ENCODE measurements at places on chromosomes 3 and 15. TPM values are rescaled to one million over a fixed set of nuclear protein-coding genes. Genes with fewer than 3 reads are reported as not detected.
A peak's percentile ranks its signal among the peaks of the same experiment; 100 is the strongest.

GRCh38 chr15:92130244-92130643 lies 263.4 kb upstream of the ST8SIA2 start:
- H3K4me3 ChIP-seq: no peak overlapping the region
- no peaks in the 10 kb centered on the region for H3K4me1 ChIP-seq
- no peak overlapping the region for H3K27ac ChIP-seq
- DNase-seq: no peak

DNA sequence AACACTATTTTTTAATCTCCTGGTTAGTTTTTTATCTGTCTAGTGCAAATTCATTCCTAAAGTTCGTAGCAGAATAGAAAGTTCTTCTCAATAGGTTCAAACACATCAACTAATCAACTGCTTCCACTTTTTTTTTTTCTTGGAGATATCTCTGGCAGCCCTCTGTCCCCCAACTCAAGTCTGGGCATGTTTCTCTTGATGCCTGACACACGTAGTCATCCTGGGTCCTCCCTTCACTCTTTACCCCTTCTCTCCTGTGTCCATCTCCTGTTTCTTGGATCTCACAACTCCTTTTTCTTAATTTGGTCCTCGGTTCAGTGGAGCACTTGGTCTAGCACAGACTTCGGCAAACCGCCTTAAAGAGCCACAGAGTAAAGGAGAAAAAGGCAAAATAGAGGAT lies 14.4 kb downstream of the TNFAIP8L3 start:
- H3K36me3 ChIP-seq: no peaks in the 10 kb centered on the region
- H3K27ac ChIP-seq: no peak overlapping the region
- peaks cover 4% of the 10 kb centered on the region for H3K4me1 ChIP-seq
- no peak for DNase-seq
- H3K4me3 ChIP-seq: no peak overlapping the region

DNA sequence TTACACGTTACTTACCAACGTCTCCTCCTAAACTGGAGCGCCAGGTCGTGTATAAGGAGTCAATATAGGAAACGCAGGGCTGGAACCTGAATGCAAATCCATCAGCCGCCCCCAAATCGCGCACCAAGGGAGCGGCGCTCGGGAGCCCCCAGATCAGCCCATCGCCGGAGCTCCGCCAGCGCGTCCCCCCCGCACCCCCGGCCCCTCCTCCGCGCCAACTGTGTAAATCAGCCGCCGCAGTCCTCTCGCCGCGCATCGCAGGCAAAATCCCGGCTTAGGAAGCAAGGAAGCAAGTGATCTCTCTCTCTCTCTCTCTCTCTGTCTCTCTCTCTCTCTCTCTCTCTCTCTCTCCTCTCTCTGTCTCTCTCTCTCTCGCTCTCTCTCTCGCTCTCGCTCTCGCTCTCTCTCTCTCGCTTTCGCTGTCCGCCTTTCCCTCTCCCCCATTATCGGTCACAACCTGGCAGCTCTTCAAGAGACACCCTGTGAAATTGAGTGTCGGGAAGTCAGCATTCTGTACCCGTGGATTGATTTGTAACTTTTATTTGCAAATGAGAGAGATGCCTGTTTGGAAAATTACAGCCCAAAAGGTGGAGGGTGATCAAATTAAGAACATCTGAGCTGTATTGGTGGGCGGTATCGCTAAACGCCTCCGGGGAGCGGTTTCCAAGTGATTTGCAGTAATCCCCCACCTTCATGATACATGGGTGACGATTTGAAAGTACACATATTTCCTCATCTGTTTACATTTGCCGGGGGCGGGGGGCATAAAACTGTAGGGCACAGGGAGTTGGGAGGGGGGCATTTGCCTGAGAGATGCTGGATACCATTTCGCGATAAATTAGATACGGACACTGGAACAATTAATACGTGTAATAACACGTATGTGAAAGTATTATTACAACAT lies 645 bp upstream of the SLITRK3 start:
- DNase-seq: no peak
- H3K27ac ChIP-seq: no peak overlapping the region
- no peaks in the 10 kb centered on the region for H3K36me3 ChIP-seq
- H3K4me3 ChIP-seq: peak overlapping the region; percentile 46

DNA sequence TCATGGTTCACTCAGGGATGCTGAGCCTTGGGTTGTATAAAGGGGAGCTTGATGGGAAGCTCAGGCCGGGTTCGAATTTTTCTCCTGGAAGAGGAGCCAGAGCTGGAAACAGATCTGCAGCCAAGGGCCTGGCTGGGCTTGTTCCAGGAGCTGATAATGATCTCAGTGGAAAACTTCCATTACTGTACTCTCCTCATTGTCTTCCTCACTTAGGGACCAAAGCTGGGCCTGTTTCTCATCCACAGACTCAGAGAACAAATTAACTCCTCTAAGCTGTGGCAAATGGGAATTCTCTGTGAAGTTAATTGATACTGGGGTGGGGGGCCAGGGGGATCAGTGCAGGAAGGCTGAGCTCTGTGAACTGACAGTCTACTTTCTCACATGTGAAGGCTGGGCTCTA lies 92.0 kb downstream of the PRICKLE2 start:
- H3K27ac ChIP-seq: no peak overlapping the region
- no peak for DNase-seq
- no peak overlapping the region for H3K4me3 ChIP-seq
- H3K36me3 ChIP-seq: peaks cover 3% of the 10 kb centered on the region
- peaks cover 3% of the 10 kb centered on the region for H3K4me1 ChIP-seq
- H3K27me3 ChIP-seq: no peaks in the 10 kb centered on the region

- H3K4me1 ChIP-seq: no peaks in the 10 kb centered on the region
- no peaks in the 10 kb centered on the region for H3K36me3 ChIP-seq
- DNase-seq: no peak
- H3K27ac ChIP-seq: no peak overlapping the region
- H3K27me3 ChIP-seq: no peaks in the 10 kb centered on the region
- no peak overlapping the region for H3K4me3 ChIP-seq
Measured at GRCh38 chr3:132135628-132136333, 101.0 kb upstream of the CPNE4 start.

GRCh38 chr3:67349551-67350174 lies 304.7 kb downstream of the SUCLG2 start:
- no peak overlapping the region for H3K27ac ChIP-seq
- H3K4me1 ChIP-seq: no peaks in the 10 kb centered on the region
- H3K27me3 ChIP-seq: no peaks in the 10 kb centered on the region
- H3K36me3 ChIP-seq: no peaks in the 10 kb centered on the region

DNA sequence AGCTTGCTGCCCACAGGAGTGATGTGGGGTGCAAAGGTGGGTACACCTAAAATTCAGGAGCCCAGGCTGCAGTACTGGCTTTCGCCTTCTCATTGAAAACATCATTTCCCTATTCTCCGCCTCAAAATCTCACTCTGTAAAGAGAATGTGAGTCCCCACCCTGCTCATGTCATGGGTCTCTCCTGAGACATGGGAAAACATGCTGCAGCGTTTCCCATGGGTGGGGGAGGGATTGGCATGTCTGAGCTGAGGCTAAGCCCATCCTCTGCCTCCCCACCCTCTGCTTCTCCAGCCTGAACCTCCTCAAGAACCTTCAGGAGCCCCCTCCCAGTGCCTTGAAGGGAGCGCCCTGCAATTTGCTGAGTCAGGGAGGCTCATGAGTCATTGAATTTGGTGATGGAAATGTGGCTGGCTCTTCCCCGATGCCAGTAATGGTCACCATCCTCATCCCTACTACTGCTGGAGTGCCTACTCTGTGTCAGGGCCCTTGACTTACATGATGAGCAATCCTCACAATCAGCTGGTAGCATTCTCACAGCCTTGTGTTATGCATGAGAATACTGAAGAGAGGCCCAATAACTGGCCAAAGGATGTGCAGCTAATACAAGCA lies 28.8 kb downstream of the WNT5A start:
- no peak for DNase-seq
- no peaks in the 10 kb centered on the region for H3K4me1 ChIP-seq
- H3K27me3 ChIP-seq: no peaks in the 10 kb centered on the region
- H3K36me3 ChIP-seq: no peaks in the 10 kb centered on the region
- H3K27ac ChIP-seq: no peak overlapping the region

- no peak overlapping the region for H3K27ac ChIP-seq
- H3K27me3 ChIP-seq: no peaks in the 10 kb centered on the region
- H3K36me3 ChIP-seq: peaks cover 85% of the 10 kb centered on the region
- DNase-seq: no peak
Measured at GRCh38 chr15:75410196-75410595, 41.3 kb downstream of the SIN3A start.

- no peak overlapping the region for H3K4me3 ChIP-seq
- peaks cover 39% of the 10 kb centered on the region for H3K4me1 ChIP-seq
- DNase-seq: no peak
- H3K27me3 ChIP-seq: no peaks in the 10 kb centered on the region
Measured at GRCh38 chr15:70192490-70192889, 94.8 kb upstream of the TLE3 start.

DNA sequence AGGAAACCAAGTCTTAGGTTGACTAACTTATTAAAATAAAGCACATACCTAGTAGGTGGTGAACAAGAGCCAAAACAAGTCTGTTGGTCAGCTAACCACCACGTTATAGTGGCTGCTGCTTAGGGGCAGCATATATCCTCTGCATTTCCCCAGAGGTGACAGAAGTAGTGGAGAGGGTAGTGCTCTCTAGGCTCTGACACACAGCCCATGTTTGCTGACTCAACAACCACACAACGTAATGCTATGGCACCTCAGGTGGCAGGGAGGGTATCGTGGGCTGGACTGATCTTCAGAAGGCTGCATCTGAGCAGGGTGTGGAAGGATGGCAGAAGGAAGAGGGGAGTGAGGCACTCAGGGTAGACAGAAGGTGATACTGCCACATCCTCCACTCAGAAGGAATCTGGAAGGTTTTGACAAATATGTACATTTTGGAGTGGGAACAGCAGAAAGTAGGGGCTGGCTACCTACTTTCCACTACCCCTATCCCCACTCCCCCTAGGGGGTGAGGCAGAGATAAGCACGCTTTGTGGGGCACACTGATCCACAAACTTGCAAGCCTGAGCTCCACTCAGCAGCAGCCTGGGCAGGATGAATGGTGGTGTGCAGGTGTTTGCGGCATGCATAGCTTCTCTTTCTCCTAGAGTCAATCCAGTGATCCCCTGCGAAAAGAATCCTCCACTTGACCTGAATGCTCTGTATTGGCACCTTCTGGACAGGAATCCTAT lies 178.1 kb downstream of the RORA start:
- no peaks in the 10 kb centered on the region for H3K36me3 ChIP-seq
- no peak overlapping the region for H3K4me3 ChIP-seq
- no peaks in the 10 kb centered on the region for H3K27me3 ChIP-seq
- no peak for DNase-seq
- H3K4me1 ChIP-seq: peaks cover 10% of the 10 kb centered on the region
- H3K27ac ChIP-seq: no peak overlapping the region

DNA sequence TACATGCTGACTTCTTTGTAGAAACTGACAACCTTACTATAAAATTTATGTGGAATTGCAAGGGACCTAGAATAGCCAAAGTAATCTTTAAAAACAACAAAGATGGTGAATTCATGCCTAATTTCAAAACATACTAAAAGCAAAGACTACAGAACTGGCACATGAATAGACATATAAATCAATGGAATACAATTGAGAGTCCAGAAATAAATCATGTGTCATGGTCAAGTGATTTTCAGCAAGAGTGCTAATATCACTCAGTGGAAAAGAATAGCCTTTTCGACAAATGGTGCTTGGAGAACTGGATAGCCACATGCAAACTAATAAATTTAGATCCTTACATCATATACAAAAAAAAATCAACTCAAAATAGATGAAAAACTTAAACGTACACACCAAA lies 8.7 kb downstream of the IMPG2 start:
- no peak overlapping the region for H3K4me3 ChIP-seq
- H3K36me3 ChIP-seq: no peaks in the 10 kb centered on the region
- no peak for DNase-seq
- no peaks in the 10 kb centered on the region for H3K4me1 ChIP-seq
- no peak overlapping the region for H3K27ac ChIP-seq

DNA sequence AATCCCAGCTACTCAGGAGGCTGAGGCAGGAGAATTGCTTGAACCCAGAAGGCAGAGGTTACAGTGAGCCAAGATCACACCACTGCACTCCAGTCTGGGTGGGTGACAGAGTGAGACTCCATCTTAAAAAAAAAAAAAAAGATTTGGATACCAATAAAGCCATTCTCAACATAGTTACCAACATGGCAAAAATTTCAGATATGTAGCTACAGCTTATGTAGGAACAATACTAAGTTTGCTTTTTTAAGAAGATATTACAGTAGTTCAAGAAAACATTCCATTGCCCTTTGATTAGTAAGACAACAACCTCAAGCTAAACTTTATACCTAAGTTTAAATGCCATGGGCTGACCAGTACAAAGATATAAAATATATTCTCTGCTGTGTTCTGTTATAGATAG lies 34.4 kb downstream of the ZNF106 start:
- DNase-seq: no peak
- peaks cover 9% of the 10 kb centered on the region for H3K36me3 ChIP-seq
- peak overlapping the region; percentile 82 for H3K27ac ChIP-seq

- H3K4me3 ChIP-seq: no peak overlapping the region
- no peaks in the 10 kb centered on the region for H3K4me1 ChIP-seq
- no peaks in the 10 kb centered on the region for H3K36me3 ChIP-seq
- no peaks in the 10 kb centered on the region for H3K27me3 ChIP-seq
- DNase-seq: no peak
Measured at GRCh38 chr3:173920386-173920785, 522.8 kb downstream of the NLGN1 start.

DNA sequence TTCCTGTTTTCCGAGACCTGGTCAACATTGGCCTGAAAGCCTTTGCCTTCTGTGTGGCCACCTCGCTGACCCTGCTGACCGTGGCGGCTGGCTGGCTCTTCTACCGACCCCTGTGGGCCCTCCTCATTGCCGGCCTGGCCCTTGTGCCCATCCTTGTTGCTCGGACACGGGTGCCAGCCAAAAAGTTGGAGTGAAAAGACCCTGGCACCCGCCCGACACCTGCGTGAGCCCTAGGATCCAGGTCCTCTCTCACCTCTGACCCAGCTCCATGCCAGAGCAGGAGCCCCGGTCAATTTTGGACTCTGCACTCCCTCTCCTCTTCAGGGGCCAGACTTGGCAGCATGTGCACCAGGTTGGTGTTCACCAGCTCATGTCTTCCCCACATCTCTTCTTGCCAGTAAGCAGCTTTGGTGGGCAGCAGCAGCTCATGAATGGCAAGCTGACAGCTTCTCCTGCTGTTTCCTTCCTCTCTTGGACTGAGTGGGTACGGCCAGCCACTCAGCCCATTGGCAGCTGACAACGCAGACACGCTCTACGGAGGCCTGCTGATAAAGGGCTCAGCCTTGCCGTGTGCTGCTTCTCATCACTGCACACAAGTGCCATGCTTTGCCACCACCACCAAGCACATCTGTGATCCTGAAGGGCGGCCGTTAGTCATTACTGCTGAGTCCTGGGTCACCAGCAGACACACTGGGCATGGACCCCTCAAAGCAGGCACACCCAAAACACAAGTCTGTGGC lies 16.9 kb downstream of the TMEM43 start:
- peaks cover 59% of the 10 kb centered on the region for H3K4me1 ChIP-seq
- H3K27me3 ChIP-seq: no peaks in the 10 kb centered on the region
- H3K36me3 ChIP-seq: peaks cover 61% of the 10 kb centered on the region
- no peak overlapping the region for H3K4me3 ChIP-seq
- DNase-seq: no peak

The COL8A1 gene
- total RNA-seq: 3.2 TPM

The DAG1 gene
- 81.8 TPM for total RNA-seq

The CATSPER2 gene
- 4.2 TPM for total RNA-seq

The C3orf62 gene
- total RNA-seq: 8.5 TPM

The ARPP21 gene
- total RNA-seq: not detected

The GNAT1 gene
- not detected for total RNA-seq

The PLAAT1 gene
- total RNA-seq: 4.4 TPM

The XCR1 gene
- not detected for total RNA-seq

The FILIP1L gene
- 16.6 TPM for total RNA-seq

The HYKK gene
- 2.6 TPM for total RNA-seq

The MORC1 gene
- total RNA-seq: not detected

Data from suprapubic skin (tissue), 4 donors.